ENCODE measurements at places on chromosomes 13 and 19.

GRCh38 chr13:83740622-83741021 lies 141.7 kb downstream of the SLITRK1 start:
- no peak for DNase-seq

DNA sequence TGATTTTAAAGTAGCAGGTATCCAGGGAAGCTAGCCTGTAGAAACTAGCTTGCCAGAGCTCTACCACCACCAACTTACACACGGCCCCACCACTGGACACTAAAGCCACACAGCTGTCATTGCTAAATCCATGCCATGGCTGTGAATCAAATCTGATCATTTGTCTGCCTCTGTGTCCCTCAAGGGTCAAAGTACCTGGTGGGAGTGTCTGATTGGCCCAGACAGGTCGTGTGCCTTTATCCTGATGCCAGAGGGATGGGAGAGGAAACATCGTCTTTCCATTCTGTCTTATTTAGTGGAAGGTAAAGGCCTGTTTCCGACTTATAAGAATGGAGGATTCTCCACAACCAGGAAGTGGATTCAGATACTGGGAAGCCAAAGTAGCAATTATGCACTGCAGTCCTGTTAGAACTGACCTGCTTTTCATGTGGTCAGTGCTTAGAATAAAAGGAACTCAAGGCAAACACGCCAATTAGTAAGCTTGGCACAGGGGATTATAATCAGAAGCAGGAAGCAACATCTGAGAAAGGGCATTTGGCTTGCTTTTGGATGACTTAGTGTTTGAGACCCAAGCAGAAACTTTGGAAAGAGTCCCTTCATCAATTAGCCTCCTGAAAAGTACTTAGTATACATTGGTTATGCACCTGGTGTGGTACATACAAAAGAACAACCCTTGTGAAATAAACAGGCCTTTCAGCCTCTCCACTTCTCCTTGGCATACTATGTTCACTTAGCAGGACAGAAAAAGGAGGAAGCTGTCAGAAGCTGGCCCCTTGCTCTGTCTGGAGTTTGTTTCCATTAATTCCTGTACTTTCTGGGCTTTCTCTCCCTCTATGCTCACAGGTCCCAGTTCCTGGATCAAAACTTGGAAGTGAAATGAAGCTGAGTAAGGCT lies 192.4 kb downstream of the NUFIP1 start:
- no peak for DNase-seq

- no peak for DNase-seq
These were observed 190.9 kb downstream of the ZNF486 start for GRCh38 chr19:20357921-20358320.

DNA sequence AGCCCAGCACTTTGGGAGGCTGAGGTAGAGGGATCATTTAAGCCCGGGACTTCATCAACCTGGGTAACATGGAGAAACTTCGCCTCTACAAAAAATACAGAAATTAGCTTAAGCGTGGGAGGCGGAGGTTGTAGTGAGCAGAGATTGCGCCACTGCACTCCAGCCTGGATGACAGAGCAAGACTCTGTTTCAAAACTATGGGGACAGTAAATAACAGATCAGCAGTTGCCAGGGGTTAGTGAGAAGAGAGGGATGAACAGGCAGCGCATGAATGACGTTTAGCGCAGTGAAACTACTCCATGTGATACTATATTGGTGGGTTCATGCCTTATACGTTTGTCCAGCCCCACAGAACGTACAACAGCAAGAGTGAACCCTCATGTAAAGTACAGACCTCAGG lies 7.1 kb upstream of the ICAM3 start:
- DNase-seq = no peak

All from ELF-1 (cell line).